ENCODE measurements at places on chromosomes 7 and 10.

DNA sequence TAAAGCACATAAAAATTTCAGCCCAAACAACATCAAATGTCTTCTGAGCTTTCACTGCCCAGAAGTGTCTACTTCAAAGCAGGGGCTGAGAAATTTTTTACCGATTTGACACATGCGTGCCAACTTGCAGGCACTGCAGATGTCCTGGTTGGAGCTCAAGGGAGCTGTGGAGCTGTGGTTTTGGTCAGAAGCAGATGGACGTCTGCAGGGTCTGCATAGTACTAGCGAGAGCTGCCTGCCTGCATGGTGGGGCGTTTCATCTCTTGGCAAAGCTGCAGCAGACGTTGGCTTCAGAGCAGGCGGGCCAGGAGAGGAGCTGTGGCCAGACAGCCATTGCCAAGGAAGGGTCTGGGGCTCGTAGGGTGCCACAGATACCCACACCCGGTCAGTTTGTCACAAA is 296.7 kb downstream of the GLRX3 start:
- no peak for DNase-seq

DNA sequence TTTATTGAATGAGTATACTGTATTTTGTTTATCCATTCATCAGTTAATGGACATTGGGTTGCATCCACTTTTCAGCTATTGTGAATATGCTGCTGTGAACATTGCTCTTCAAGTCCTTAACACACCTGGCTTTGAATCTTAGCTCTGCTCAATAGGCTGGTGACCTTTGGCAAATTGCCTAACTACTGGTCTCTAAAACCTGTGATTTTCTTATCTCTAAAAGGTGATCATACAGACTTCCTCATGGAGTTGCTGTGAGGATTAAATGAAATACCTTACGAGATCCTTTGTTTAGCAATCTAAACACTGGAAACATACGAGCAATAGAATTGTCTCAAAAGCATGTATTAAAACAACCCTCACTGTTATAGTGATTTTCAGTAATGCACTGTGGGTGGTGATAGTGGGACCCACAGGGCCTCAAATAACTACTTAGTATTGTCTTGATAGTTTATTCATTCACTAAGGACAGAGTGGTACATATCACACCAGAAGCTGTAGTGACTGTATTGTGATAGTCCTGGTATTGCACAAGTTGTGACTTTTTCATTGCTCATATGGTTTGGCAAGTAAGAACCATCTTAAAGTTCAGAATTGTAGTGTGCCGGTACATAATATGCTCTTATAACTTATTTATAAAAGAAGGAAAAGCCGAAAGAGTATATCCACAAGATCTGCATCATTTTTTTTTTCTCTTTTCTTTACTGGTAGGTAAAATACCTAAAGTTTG is 257.6 kb downstream of the EXOC4 start:
- DNase-seq: no peak

GRCh38 chr7:134447383-134447782 is 11.5 kb downstream of the AKR1B1 start:
- no peak for DNase-seq

- no peak for DNase-seq
These were observed 34.0 kb upstream of the CYTH3 start for GRCh38 chr7:6306471-6306870.

DNA sequence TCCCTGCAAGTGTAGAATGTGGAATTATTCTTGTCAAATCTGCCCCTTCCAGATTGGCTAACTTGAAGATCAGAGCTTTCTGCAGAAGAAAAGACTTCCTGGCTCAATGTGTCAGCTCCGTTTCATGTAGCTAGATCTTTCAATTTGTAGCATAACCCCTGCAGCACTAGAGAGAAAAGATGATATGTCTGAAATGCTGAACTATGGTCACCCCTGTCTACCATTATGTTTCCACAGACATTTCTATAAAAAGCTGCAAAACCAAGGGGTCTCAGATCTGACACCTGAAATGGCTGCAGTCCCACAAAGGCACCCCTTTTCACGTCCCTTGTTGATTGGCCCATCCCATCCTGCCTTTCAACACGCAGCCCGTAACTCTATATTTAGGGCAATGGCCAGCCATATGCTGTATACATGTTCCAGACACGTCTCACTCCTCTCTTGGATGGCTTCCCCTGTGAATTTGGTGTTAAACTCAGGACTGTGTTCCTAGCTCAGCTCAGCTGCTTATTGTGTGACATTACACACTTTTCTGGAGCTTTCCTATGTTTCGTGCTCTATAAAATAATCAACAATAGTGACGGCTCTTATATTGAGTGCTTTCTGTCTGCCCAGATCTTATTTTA is 648.6 kb upstream of the CELF2 start:
- no peak for DNase-seq

All from activated CD4-positive, alpha-beta T cell treated with anti-CD3 and anti-CD28 coated beads for 48 hours (primary cell).